ENCODE measurements at places on chromosomes 1 and 21.

GRCh38 chr1:226820941-226821718, 49.3 kb upstream of the PSEN2 start:
- DNase-seq = no peak

- DNase-seq = no peak
Observed at GRCh38 chr1:224182057-224182865, 779 bp upstream of the DEGS1 start.

- no peak for DNase-seq
Observed at GRCh38 chr1:32223683-32224082, 1.5 kb downstream of the EIF3I start.

DNA sequence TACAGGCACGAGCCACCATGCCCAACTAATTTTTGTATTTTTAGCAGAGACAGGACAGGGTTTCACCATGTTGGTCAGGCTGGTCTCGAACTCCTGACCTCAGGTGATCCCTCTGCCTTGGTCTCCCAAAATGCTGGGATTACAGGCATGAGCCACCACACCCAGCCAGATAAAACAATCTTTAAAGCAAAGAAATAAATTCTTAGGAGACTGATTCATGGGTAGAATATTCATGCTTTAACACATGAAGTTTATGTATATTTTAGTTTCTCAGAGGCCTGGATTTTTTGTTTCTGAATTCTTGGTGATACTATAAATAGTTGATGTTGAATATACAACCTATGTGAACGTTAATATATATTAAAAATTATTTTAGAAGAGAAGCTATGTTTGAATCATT, 127.4 kb upstream of the KIAA1614 start:
- no peak for DNase-seq

DNA sequence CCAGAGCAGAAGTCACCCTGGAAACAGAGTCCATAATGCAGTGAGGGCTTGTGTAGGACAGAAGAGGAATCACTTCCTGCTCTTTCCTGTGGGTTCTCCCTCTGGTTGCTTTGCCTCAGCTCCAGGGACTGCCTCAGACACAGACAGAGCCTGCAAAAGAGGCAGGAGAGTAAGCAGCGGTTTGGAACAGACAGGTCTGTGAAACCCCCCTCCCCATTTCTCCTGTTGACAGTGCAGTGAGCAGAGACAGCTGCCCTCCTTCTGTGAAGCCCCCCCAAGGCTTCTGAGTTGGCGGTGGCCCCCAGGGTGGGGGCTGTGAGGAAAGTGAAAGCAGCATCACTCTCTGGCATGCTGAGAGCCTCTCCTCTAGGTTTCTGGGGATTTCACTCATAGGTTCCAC, 53.0 kb downstream of the MAB21L3 start:
- DNase-seq = no peak

GRCh38 chr21:18041012-18041411, 203.6 kb upstream of the CHODL start:
- DNase-seq = peak; percentile 39
